ENCODE measurements at places on chromosomes 2 and 18.
A peak's percentile ranks its signal among the peaks of the same experiment; 100 is the strongest.

GRCh38 chr2:224027070-224027469 is 12.0 kb downstream of the SERPINE2 start:
- DNase-seq = no peak

DNA sequence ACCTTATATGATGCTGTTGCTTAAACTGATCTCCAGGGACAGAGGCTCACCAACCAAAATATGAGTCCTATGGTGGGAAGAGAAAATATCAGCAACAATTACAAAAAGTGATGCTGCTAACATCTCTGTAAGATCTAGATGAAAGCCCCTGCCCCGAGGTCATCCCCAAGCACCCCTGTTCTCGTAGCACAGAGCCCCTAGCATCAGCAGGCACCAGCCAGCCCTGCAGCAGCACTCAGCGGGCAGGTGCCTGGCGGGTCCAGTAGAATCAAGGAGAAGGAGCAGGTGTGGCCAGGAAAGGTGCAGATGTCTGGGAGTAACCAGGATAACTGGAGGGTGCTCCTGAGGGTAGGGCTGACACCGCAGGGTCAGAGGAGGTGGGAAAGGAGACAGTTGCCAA is 474.2 kb upstream of the MYT1L start:
- no peak for DNase-seq

DNA sequence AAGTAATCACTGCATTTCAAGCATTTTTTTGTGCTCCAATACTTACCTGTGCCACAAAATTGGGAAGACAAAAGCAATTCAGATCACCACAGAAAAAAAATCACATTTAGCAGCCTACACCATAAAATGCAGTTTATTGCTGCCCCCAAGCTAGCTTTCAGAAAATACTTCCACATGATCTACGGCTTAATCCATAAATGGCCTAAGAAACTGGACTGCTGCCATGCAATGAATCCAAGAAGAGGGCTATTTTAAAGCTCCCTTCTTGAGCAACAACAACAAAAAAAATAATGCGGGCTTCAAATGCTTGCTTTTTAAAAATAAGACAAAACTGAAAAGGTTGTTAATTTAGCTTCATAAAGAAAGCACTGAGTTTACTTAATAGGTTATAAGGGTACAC is 272.3 kb downstream of the RAD51AP2 start:
- no peak for DNase-seq

DNA sequence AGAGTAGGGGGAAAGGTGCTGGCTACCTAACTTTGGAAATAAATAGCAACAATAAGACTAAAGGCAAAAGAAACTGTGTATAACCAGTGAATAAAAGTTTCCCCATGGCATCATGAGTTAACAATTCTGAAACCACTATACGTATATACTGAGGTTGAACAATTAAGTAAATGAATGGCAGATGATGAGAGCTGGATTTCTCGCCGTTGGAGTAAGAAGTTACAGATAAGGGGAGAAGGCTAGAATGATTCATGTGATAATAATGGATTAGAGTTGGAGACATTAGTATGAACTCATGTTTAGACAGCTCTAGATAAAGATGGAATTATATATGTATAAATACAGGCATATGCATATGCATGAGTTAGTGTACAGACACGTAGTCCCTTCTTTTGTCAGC is 152.7 kb downstream of the UBR3 start:
- no peak for DNase-seq

- no peak for DNase-seq
Observed at GRCh38 chr2:225662101-225662500, 262.6 kb downstream of the NYAP2 start.

- DNase-seq = no peak
Observed at GRCh38 chr2:76809136-76809535, 713.0 kb downstream of the LRRTM4 start.

DNA sequence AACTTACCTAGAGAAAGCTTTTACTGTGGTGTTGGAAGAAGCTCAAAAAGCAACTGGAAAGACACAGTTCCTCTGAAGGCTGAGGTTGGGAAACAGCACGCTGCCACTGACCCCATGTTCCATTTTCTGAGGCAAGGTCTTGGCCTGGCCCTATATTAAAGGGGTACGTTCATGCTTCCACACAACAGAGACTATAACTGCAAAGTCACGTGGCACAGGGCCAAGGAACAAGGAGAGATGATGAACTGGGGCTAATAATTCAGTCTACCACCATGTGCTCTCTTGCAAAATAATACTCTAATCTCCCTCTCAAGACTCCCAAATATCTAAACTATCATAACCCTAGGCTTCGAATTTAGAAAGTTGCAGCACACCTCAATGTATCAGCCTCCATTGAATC is 381.6 kb downstream of the DSEL start:
- no peak for DNase-seq

DNA sequence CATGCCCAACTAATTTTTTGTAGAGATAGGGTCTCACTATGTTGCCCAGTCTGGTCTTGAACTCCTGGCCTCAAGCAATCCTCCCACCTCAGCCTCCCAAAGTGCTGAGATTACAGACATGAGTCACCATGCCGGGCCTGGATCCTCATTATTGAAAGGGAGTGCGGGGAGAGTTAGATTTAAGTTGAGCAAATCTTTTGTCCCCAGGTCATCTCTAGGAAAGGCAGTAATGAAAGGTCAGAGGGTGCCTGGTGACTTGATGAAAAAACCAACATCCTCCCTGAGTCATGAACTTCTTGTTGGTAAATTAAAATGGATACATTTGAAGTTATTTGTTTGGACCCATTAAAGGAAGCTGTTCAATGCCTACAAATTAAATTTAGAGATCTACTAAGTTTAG is 25.1 kb downstream of the STAT4 start:
- DNase-seq = no peak

DNA sequence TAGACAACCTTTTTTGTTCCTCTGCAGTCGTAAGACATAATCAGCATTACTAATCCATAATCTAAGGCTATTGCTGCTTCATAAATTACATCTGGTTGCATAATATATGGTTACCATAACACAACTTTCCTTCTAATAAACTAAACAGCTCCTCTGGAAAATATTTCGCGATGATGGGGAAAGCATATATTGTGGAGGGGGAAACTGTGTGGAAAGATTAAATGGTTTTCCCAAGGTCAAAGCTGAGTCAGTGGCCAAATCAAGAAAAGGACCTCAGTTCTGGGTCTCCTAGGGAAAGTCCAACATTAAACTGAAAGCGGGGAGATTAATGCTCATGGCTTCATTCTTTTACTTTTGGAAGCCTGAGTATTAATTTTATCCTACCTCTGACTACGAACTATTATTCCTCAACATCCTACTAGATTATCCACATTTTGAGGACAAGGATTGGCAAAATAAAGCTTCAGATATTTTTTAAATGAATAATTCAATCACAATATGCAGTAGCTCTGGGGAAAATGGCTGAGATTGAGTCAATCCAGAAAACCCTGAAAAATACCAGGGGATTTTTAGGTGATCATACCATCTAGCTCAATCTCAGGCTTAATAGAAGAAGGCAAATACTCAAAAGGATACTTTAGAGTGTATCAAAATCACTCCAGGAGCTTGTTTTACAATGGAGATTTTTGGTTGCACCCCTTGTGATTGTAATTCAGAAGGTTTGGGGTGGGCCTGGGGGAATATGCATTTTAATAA is 33.8 kb upstream of the STK17B start:
- DNase-seq = no peak

- DNase-seq = no peak
Observed at GRCh38 chr2:8634466-8635172, 47.2 kb upstream of the ID2 start.

DNA sequence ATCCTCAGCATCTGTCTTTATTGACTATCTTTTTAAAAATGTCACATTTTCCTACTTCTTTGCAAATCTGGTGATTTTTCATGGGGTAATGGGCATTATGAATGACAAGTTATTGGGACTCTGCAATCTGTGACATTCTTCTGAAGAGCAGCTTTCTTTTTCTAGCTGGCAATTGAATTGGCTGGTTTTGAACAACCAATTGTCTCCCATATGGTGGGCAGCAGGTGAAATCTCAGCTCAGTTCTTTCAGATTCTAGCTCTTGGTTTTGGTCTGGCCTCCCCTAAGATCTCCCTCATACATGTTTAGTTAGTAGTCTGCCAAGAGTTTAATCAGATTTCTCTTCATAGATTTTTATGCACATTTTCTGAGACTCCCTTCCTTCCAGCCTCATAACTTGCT is 107.9 kb upstream of the EPB41L3 start:
- DNase-seq = no peak

DNA sequence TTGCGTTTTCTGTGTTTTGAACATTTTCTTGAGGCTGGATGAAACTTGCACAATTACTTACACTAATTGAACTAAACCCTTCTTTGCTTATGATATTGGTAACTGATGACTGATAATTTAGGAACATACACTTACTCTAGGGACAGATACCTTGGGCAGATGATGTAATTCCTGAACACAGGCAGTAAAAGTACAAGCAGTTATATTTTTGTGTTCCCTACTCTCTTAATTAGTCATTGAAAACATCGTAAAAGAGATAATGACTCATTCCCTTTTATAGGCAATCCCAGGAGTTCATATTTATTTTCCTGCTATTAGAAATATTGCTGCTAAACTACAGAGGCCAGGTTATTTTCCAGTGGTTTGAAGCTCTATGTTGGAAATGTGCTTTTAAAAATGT is 46.4 kb downstream of the CCDC85A start:
- DNase-seq = no peak

DNA sequence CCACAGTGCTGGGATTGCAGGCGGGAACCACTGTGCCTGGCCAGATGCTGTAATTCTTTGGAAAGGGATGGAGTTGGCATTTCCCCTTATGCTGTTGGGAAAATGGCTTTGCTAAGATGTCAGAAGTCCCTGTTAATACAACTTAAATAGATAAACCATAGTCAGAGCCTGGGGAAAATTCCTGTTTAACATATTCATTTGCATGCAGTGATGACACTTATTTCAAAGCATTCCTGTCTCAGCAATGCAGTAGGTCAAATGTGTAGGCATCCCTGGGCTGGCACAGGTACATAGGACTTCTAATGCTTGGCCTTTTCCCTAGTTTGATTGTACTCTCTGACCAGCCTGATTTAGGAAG is 38.6 kb downstream of the RAMP1 start:
- no peak for DNase-seq

- peak; percentile 1 for DNase-seq
Observed at GRCh38 chr2:227655454-227655853, 11.2 kb upstream of the SCYGR5 start.

DNA sequence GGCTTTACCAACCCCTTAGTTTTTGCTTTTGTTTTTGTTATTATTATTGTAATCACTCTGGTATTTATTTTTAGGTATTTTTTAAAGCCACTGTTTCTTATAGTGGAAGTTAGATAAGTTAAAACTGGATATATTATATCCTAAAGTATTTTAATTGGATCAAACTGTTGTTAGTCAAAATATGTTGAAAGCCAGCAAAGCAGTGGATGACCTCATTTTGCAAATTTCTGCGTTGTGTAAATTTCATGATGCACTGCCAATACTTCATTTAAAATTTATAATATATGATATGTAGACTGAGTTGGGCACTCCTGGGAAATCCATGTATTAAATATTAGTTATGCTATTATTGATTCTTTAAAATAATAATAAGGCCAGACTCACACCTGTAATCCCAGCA is 661.7 kb upstream of the NRXN1 start:
- DNase-seq = no peak

- no peak for DNase-seq
Observed at GRCh38 chr18:297936-298335, 30.1 kb upstream of the THOC1 start.

DNA sequence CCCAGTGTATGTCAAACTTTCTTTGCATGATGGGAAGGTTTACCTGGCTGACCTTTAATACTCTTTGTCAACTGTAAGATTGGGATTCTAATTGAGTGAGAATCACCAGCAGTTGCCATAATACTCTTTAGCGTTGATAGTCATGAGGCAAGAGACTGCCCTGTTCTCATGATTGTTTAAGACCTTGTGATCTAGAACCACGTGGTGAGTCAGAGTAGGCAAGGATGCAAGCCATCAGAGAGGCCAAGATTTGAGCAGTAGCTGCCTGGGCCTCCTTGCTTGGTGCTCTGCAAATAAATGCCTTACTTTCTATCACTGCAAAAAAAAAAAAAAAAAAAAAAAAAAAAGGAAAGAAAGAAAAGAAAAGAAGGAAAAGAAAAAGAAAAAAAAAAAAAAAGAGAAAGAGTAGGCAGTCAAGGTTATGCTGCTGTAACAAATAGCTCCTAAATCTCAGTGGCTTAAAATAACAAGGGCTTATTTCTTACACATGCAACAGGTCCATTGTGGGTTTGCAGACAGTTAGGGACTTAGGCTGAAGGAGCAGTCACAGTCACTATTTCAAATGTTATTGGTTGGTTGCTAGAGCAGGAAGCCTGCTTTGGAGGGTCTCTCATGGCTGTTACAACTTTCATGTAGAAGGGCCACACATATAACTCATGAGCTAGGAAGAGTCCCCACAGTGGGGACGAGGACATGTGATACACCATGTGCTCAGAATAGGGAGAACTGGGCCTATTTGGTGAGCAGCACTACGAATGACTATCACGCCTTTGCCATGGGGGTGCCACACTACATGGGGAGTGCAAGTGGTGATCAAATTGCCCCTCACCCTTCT is 21.7 kb downstream of the IL1R2 start:
- no peak for DNase-seq

DNA sequence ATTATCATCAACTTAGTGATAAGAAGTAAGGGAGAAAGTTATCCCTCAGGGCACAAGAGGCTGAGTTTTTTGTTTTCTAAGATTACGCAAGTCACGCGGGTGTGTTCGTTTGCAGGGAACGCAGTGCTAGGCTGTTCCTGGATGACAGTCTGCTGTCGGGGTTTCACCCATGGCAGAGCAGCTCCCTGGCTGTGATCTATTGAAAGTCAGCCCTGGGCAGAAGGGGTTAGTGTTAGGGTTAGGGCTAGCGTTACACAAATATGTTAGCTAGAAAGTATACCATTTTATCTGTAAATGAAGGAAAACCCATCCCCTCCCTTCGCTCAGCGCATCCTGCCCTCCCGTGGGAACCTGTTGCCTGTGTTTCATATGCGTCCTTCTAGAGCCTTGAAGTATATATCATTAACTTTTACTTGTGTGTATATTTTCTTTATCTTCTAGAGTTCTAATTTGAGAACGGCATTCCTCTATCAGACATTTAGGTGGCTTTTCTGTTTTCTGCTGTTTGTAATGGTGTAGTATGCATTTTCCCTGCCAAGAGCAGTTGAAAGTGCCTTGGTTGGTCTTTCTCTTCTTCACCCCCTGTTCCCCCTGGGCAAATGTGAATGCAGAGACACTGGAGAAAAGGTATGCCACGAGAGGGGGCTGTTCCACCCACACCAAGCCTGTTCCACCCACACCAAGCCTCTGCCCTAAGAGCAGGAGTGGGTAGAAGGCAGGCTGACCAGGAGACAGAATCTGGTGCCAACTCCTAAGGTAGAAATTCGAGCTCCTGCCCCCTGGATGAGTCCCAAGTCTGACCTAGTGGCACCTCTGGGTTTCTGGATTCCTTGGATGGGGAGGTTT is 47.0 kb downstream of the ARMC9 start:
- no peak for DNase-seq

GRCh38 chr2:27914805-27915175 is 24.3 kb downstream of the BABAM2 start:
- no peak for DNase-seq

DNA sequence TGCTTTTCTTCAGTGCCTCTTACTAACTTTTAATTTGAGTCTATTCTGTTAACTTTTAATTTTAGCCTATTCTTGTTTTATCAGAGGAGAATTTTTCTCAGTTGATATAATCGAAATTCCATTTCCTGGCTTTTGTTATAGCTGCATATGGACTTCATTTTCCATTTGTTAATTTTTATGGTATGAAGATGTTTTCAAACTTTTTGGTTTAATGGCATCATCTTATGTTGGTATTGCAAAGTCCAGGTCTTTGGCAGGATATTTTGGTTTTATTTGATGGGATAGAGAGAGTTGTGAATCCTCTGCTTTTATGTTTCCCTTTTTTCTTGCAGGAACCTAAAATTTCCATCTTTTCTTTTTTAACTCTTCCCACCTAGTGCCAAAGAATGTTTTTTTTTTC is 70.9 kb upstream of the RAPGEF4 start:
- no peak for DNase-seq

Data from stimulated activated CD4-positive, alpha-beta T cell treated with anti-CD3 and anti-CD28 coated beads, TNF-alpha, amount 100 ng/mL, for 48 hours (primary cell).